Epithelial cell of proximal tubule (primary cell): ENCODE measurements at places on chromosomes 16 and 17.

GRCh38 chr17:47808830-47809480 is 12.6 kb downstream of the OSBPL7 start:
- no peak for DNase-seq

GRCh38 chr16:15642557-15643047 is 352 bp downstream of the MARF1 start:
- DNase-seq: no peak

DNA sequence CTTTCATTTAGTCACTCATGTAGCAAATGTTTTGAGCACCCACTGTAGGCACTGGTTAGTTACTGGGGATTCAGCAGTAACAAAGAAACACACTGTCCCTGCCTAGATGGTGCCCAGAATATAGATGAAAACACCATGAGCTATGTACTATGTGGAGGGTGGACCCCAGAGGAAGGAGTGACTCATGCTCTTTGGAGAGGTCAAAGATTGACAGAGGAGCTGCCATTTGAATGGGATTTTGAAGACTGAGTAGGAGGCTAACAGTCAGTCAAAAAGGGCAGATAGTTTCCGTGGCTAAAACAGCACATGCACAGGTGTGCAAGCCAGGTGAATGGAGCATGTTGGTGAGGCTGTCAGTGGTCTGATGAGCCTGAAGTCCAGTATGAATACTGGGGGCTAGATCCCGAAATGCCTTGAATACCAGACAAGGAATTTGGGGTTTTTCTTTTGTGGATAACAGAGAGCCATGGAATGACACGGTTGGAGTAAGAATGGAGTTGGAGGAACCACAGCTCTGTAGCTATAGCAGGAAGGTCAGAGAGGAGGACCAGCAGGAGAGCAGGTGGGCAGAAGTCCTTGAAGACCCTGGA is 6.1 kb downstream of the IL21R start:
- DNase-seq: no peak

DNA sequence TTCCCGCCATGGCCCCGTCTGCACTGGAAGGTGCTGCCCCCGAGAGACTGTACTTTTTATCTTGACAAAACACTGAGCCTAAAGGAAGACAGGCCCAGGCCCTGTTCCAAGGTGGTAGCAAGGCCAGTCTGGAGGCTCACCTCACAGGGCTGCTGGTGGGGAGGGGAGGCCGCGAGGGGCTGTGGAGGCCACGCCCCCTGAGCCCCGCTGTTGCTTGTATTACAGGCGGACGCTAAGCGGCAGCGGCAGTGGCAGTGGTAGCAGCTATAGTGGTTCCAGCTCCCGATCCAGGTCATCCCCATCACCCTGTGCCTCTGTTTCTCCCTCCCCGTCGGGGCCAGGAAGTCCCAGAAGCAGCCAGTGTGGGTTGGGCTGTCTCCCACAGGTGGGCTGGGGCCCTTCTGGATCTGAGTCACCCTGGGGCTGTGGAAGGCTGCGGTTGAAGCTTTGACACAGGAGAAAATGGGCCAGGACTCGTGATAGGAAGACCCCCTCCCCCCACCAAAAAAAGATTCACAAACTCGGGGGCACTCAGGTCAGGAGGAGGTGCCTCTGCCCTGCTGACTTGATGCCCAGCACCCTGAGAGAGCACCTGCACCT is 13.3 kb upstream of the IL17C start:
- no peak for DNase-seq

DNA sequence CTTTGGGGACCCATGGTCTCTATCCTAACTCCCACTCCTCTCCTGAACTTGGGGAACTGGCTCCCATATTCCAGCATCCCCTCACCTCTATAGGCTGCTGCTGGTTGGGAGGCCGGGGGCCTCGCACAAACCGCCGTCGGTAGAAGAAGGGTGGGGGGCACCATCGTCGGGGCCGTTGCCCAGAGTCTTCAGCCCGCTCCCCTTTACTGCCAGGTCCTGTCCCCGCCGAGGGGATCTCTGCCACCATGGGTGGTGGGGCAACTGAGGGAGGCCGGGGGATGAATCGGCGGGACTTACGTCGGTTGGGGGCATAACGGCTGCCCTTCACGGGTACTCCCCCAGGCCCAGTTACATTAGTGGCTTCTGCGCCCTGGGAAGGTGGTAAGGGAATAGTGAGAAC is 4.3 kb downstream of the YBX2 start:
- no peak for DNase-seq

- no peak for DNase-seq
Measured at GRCh38 chr17:64282753-64283080, 19.7 kb upstream of the TEX2 start.

DNA sequence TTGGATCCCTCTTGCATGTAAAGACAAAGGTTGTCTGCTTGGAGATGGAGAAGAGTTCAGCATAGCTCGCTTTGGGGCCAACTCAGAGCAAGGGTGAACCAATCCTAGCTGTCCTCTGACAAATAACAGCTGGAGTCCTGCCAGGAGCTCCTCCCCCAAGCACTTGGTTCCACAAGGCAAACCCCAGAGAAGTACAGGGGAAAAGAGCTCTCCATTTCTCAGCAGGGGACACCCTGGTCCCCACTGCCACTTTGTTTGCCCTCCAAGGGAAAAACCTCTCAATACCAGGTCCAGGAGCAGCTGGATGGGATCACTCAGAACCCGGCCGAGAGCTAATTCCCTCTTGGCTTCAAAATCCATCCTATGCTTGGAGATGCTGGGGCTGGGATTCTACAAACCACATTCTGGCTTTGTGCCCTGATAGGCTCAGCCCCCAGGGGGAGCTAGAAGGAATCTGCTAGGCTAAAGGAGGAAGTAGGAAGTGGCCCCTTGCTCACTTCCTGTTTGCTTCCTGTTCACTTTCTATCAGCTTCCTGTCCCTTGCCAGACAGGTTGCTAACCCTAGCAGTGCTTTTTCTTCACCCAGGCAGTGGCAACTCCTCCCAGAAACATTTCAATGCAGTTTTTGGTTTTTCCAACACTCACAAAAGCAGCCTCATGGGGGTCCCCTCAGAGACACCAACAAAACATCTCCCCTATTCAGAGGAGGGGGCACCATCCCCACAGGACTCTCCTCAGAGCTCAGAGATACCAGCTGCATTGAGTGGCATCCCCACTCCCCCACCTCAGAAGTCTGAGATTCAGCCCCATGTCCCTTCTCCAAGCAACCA is 30.7 kb downstream of the CDRT4 start:
- DNase-seq: peak; percentile 15

DNA sequence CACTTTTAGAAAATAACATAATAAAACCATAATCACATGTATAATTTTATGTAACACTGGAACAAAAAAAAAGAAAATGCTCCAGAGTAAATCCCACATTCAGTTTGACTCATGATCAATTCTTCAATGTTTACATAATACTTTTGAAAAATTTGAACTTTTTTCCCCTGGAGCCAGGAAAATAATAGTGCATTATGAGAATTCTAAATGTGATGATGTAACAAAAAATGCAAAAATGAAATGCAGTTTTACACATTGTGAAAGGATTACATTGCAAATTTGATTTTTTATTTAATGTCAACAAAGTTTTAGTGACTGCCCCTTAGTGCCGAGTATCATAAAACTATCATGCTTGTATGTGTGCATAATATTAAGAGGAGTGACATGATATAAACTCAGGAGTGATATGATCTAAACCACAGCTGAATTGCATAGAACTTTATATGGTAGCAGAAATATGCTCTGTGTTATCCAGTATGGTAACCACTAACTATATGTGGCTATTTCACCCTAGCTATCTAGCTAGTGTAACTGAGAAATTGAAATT is 238.2 kb downstream of the CDH8 start:
- DNase-seq: no peak

DNA sequence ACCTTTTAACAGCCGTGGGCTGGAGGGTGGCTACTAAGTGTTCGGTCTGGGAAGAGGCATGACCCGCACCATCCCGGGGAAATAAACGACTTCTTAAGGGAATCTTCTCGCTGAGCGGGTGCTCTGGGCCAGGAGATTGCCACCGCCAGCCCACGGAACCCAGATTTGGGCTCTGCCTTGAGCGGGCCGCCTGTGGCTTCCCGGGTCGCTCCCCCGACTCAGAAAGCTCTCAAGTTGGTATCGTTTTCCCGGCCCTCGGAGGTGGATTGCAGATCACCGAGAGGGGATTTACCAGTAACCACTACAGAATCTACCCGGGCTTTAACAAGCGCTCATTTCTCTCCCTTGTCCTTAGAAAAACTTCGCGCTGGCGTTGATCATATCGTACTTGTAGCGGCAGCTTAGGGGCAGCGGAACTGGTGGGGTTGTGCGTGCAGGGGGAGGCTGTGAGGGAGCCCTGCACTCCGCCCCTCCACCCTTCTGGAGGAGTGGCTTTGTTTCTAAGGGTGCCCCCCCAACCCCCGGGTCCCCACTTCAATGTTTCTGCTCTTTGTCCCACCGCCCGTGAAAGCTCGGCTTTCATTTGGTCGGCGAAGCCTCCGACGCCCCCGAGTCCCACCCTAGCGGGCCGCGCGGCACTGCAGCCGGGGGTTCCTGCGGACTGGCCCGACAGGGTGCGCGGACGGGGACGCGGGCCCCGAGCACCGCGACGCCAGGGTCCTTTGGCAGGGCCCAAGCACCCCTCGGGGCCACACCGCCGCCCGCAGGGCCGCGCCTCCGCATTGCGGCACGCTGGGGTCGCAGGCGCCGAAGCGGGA is 3.6 kb upstream of the CBX4 start:
- no peak for DNase-seq

- DNase-seq: no peak
Measured at GRCh38 chr16:51402785-51403184, 251.7 kb upstream of the SALL1 start.

GRCh38 chr17:39687101-39687545 is 734 bp downstream of the PGAP3 start:
- DNase-seq: no peak

GRCh38 chr17:20280851-20281250 is 186.5 kb downstream of the LGALS9B start:
- DNase-seq: no peak
